ENCODE measurements at places on chromosomes 3 and 15.

GRCh38 chr15:75455982-75456531, 4.6 kb upstream of the SIN3A start:
- DNase-seq = peak; percentile 40

- no peak for DNase-seq
Measured at GRCh38 chr15:92878593-92879053, 21.5 kb upstream of the CHD2 start.

- DNase-seq = no peak
Measured at GRCh38 chr15:78085928-78086327, 6.4 kb upstream of the SH2D7 start.

DNA sequence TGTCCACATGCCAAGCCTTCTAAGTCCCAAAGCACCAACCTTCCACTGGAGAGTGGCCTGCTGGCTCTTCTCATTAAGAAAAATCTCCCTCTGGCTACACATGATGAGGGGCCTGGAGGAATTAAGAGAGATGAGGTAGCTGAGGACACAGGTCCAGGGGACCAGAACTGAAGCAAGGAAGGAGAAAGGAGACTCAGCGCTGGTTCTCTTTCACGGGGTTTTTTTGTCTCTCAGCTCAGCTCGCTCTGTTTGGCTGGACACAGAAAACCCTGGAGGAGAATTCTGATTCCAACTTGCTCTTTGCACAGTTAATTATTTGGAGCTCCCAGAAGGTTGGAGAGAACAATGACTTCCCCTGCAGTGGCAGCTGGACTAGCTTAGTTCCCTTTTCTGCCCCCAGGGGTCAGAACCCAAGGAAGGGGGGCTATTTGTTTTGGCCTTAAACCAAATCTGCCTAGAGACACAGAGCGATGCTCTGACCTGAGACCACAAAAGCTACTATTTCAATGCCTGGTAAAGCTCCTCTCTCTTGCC, 507.6 kb downstream of the FHIT start:
- DNase-seq = no peak

- no peak for DNase-seq
Measured at GRCh38 chr3:128620268-128620691, 30.3 kb downstream of the RPN1 start.

DNA sequence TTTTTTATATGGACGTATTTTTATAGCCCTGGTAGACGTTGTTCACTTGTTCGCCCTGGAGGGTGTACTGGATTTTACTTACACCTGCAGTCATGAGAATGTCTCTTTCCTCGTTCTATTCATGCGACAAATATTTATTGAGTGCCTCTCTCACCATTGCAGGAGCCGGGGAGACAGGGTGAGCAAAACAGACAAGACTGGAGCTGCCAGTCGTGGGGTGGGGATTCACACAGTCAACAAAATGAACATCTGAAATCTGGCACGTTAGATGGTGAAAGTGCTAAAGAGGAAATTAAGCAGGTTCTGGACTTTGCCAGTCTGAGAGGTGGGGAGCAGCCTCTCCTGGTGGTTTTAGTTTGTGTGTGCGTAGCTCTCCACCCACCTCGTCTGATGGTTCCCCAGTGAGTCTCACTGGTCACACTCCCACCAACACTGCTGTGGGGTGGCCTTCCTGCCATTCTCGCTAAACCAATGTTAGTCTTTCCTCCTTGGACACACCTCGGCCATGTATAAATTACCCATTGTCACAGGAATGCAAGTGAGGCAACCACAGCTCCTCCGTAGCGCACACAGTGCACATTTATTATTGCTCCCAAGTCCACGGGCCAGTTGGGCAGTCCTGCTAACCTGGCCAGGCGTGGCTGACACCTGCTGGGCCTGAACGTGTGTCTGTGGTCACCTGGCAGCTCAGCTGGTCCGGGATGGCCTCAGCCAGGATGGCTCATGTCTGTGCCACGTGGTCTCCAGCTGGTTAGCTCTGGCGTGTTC, 31.5 kb downstream of the FBLN2 start:
- no peak for DNase-seq

DNA sequence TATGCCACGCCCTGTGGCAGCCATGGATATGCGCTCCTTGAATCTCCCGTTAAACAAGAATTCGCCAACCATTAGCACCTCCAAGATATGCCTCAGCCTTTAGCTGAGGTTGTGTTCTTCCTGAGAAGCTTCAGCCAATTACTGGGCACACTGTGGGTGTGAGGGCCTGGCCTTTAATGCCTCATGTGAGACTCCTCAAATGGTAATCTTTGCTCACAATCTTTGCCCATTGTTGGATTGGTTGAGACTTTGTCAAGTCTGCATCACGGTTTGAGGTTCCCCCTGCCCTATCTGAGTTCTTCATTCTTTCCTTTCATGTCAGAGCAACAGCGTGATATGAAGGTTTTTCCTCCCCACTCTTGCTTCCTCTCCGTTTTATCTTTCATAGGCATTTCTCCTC, 108.1 kb upstream of the CCDC54 start:
- DNase-seq = no peak

- no peak for DNase-seq
Measured at GRCh38 chr15:49490966-49491365, 67.9 kb downstream of the FGF7 start.

DNA sequence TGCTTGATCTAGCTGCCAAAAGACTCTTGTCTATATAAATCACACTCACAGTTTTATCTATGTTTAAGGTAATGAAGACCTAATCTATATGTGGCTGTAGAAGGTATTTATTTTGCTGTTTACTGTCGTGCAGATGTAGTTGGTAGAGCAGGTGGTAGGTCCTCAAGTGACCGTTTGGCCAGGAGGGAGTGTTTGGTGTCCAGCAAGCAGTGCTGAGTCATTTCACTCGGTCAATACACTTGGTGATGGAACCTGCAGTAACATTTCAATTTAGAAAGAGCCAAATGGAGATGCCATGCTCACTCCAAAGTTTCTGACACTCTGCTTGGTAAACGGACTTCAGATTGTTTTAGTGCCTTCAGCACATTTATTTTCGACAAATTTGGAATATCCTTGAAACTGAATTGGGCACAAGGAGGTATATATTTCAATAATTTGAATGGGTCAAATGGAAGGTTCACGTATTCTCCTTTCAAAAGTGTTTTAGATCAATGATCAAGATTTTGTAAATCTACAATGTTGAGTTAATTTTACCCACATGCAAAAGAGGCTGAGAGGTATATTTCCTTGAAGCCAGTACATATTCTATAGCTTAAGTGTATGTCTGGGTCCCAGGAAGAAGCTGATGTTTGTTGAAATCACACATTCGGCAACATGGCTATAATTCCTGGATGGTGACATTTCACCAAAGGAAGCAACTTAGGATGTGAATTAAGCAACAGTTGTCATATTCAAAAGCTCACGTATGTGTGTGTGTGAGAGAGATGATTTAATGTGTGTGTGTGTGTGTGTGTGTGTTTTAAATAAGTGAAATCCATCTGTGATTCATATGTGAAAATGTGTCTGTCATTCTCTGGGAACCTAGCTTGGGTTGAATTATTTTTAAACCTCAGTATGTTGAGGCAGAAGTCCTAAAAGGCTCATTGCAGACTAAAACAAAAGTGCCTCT, 7.7 kb upstream of the CX3CR1 start:
- no peak for DNase-seq
